ENCODE measurements at places on chromosomes 3 and 15. TPM values are rescaled to one million over a fixed set of nuclear protein-coding genes. Genes with fewer than 3 reads are reported as not detected.

- peak; percentile 76 for DNase-seq
Measured at GRCh38 chr3:167406876-167407492, 26.9 kb upstream of the ZBBX start.

DNA sequence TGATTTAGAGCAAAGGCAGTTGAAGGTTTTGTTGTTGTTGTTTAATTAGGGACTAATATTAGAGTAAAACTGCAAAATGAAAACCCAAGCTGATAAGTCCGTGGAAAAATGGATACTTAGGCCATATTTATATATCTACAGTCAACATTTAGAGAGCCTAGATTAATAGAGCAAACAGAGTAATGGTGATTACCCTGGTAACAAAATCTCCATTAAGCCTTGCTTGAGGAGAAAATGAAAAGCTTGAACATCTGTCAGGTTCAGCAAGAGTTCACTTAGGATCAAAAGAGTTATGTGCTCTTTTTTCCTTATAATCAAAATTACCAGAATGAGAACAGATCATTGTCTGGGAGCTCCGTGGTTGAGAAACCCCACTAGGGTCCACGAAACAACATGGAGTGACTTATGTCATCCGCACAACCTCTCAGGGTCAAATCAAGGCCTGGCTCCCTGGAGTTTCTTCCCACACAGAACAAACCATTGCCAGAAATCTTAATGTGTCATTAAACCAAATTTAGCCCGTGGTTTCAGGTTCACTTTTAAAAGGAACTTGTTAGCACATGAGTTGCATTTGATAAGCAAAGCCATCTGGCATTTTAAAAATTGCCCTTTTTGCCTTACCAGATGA is 381.2 kb downstream of the GABRB3 start:
- no peak for DNase-seq

- no peak for DNase-seq
Measured at GRCh38 chr3:141898908-141899307, 22.5 kb downstream of the ATP1B3 start.

DNA sequence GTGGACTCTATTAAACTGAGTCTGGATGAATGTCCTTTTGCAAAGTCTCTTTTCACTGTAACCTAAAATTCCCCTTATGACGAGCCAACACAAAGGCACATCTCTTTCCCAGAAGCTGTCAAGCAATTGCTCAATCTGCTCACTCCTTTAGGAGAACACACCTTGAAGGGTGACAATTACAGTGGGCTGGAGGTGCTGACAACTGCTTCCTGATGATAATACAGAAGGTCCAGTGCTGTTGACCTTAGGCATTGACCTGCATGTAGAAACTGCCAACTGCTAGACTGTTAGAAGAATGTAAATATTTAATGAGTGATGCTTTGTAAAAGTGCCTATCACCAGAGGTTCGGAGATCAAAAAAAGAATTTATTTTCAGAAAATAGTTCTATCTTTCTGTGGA is 757.7 kb downstream of the GRM7 start:
- no peak for DNase-seq

DNA sequence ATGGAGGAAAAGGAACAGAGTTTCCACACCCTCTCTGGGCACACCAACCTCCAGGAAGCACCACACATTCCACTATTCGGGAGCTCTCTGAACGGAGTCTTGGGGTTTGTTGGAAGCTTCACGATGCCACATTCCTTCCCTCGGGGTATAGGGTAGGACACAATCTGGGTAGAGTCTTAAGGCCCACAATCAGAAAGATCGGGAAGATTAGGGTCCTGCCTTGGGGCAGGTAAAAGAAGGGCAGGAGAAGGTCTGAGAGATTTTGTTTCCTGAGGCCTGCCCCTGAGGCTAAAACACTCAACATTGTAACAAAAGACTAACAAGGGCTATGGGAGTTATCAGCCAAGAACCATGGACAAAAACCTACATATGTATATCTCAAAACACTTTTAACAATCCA is 89.2 kb upstream of the RAP2B start:
- DNase-seq: no peak

DNA sequence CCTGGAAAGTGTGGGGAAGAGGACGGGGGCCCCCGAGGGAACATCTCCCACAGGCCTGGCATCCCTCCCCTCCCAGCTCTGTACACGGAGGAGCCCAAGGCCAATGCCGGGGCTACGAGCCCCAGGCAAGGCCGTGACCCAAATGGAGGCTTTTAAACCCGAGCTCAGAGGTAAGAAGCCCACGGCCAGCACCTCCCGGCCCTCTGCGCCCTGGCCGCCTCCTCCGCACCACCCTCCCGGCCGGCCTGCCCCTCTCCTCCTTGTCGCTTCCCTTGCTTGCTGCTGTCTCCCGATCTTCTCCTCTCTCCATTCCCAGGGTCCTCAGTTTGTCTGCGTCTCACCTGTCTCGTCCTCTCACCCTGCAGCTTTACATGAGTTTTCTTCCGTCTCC is 1.3 kb downstream of the MUC4 start:
- DNase-seq: no peak

GRCh38 chr3:115960799-115961198 is 337.5 kb downstream of the GAP43 start:
- no peak for DNase-seq

GRCh38 chr15:51621155-51621765 is 1.3 kb downstream of the DMXL2 start:
- no peak for DNase-seq

GRCh38 chr3:156626104-156626503 is 48.3 kb upstream of the TIPARP start:
- peak; percentile 49 for DNase-seq

DNA sequence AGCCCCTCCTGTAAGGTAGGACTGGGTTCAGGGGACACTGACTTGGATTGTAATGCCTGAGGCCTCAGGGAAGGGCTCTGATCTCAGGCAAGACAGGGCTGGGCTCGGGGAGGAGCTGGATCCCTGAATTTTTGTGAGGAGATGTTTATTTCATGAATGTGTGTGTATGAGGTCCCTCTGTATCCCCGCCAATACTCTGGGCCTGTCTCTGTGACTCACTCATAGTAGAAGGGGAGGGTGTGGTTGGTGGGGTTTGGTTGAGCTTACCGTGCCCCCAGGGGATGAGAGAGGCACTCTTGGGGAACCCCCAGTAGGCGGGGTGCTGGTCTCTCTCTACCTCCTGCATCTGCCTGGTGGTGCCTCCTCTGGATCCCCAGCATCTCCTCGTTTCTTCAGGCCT is 28.1 kb downstream of the RPSA start:
- DNase-seq: peak; percentile 13

GRCh38 chr3:8962226-8962861 is 928 bp downstream of the RAD18 start:
- DNase-seq: no peak

- no peak for DNase-seq
Measured at GRCh38 chr3:20523293-20523692, 337.3 kb upstream of the SGO1 start.

- no peak for DNase-seq
Measured at GRCh38 chr15:36831904-36832287, 252.5 kb downstream of the CDIN1 start.

DNA sequence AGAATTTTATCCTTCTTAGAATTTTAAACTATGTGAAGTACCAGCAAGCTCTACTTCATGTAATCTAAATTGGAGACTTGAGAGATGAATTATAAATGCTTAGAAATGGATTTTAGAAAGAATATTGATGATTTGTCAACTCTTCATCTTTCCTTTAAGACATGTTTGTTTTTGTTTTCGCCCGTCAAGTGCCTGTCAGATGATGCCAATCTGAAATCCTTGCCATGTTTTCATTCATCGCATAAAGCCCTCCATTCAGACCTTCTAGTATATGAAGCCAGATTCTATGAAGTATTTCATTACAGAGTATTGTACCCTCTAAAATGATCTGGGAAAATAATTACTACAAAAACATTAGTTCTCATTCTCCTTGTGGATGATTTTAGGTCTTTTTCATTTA is 223.2 kb upstream of the SOX2 start:
- DNase-seq: no peak

DNA sequence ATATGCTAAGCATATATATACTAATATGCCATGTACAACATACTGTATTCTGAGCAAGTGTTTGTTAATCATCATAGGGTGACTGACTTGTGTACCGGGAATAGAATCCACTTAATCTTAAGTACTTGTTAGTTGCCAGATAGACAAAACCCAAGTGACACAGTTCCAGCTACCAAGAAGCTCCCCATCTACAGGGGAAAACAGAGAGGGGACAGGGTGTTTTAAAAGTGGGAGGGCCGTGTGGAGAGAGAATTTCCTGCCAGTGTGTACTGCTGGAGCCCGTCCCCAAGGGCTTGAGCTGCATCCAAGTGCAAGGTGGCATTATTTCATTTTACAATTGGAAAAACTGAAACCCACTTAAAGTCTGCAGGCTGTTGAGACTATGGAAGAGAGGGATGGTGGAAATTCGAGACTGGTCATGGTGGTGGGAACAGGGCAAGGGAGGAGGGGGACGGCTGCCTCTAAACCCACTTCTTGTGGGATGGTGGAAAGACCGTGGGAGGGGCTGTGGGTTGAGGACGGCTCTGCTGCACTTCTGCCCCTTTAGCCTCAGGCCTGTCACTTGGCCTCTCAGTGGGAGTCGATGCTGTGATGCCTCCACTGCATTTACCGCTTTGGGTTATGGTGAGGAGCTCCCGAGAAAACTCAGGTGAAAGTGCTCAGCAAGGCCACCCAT is 310.6 kb upstream of the LRRFIP2 start:
- DNase-seq: no peak

DNA sequence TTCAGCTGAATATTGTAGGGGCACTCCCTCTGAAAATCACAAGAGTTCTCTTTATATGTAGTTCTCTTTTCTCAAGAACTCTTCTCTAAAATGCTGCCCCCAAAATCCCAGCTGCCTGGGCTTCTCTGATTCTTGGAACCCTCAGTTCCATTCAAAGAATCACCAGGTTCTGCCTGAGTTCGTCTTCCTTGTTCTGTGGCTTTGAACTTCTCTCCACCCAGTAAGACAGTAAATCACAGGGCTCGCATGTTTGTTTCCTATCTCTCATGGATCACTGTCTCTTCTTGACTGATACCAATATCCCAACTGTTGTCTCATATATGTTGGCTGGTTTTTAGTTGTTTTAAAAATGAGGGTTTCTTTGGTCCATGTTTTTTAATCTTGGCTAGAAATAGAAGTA is 359.5 kb upstream of the CBLB start:
- no peak for DNase-seq

DNA sequence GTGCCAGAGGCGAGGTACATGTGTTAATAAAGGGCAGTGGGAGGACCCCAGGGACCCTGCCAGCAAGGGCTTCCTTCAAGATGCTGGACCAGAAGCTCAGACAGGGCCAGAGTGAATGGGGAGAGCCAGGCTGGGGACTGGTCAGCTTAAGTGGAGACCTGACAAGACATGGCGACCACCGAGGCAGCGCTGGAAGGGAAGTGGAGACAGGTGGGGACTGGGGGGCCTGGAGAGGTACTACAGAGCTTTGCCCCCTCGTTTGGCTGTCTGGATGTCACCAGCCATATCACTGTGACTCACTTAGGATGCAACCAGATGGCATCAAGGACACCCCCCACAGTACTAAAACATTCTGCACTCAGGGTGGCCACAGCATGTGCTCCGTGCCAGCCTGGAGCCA is 97.9 kb downstream of the ADCY5 start:
- DNase-seq: no peak

- peak; percentile 64 for DNase-seq
Measured at GRCh38 chr15:66842710-66843441, 140.8 kb downstream of the SMAD6 start.

DNA sequence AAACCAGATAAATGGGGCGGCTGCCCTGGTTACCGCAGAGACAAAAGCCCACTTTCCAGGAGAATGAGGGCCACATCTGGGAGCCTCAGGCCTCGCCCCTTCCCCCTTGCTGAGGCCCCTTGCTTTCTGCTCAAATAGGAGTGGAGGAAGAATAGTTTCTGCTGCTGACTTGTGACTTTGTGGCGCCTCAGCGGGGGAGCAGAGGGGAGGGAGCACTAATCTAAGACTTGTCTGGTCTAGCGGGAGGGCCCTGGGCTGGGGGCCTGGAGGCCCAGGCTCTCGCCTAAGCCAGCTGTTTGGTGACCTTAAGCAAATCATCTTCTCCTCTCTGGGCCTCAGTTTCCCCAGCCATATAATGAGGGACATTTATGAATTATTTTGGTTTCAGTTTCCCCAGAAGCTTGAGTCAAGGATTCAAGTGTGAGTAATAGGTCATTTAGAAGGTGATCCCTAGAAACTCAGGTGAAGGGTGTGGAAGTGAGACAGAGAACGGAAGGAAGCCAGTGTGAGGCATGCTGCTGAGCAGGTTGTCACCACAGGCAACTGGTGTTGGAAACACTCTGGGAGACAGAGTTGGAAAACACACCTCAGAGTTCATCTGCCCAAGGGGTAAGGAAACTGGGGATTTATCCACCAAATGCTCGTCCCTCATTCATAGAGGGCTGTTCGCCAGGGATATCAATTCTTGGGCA is 25.9 kb upstream of the SMAD3 start:
- no peak for DNase-seq

GRCh38 chr3:113968986-113969385 is 21.2 kb downstream of the ZDHHC23 start:
- DNase-seq: peak; percentile 50

- DNase-seq: no peak
Measured at GRCh38 chr3:95356764-95357501, 1294.1 kb downstream of the NSUN3 start.

- DNase-seq: no peak
Measured at GRCh38 chr3:51708216-51708845, 1.5 kb downstream of the GRM2 start.

DNA sequence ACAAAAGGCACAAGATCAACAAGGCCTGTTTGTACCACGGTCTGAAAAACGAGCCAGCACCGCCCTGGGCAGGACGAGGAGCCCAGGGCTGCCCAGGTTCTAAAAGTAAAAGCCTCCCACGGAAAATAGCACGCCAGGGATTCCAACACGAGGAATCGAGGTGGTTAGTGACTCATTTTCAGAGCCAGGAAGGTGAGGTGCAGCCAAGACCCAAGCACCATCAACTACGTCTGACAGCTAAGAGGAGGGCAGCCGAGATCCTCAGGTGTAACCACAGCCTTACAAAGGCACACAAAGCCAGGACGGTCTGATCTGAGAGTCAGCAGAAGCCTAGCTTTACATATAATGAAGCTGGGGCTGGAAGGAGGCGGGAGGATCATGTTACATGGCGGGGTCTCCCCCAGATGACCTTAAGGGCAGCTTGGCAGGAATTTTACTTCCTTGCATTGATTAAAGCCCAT is 52.5 kb downstream of the ATP10A start:
- DNase-seq: peak; percentile 70

GRCh38 chr3:124579641-124580040 is 150.6 kb upstream of the UMPS start:
- DNase-seq: no peak

- no peak for DNase-seq
Measured at GRCh38 chr3:42872718-42873117, 3.0 kb downstream of the CYP8B1 start.

NPAP1 gene
- total RNA-seq: not detected

GRK7 gene
- total RNA-seq: not detected

LRRC34 gene
- 1.8 TPM for total RNA-seq

EFHB gene
- 1.0 TPM for total RNA-seq

TUSC7 gene
- total RNA-seq: not detected

PLA2G4E gene
- not detected for total RNA-seq

AHSG gene
- total RNA-seq: not detected

TIPARP gene
- total RNA-seq: 15.9 TPM

RAMAC gene
- 26.6 TPM for total RNA-seq

TFG gene
- total RNA-seq: 52.6 TPM
